ENCODE measurements at places on chromosomes 11 and 22. TPM values are rescaled to one million over a fixed set of nuclear protein-coding genes. Genes with fewer than 3 reads are reported as not detected.

The LRRC10B gene
- polyA plus RNA-seq = not detected

The TRIM51G gene
- polyA plus RNA-seq = not detected

The CRYAB gene
- 0.32 TPM for polyA plus RNA-seq

The LUZP2 gene
- not detected for polyA plus RNA-seq

The LYVE1 gene
- polyA plus RNA-seq = 4.6 TPM

The ESAM gene
- polyA plus RNA-seq = 383 TPM

The FGF4 gene
- polyA plus RNA-seq = not detected

The IGLL5 gene
- polyA plus RNA-seq = not detected

The PTPRJ gene
- polyA plus RNA-seq = 2.3 TPM
